ENCODE measurements at places on chromosomes 2 and 18. TPM values are rescaled to one million over a fixed set of nuclear protein-coding genes. Genes with fewer than 3 reads are reported as not detected.
A peak's percentile ranks its signal among the peaks of the same experiment; 100 is the strongest.

DNA sequence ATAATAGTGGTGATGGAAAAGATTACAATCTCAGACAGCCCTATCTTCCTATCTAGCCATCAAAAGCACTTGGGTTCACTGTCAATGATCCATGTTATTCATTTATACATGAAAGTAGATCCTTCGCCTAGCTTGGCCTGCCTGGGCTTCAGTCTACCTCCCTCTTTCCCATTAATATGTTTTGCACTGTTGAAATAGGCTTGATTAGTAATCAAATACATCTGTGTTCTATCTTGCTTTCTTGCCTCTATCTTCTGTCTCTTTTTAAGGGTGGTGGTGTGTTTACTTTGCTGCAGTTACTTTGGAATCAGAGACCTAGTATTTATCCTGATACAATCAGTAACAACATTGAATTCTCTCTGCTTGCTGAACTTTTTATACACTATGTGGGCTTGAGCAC, 521.2 kb downstream of the TNS1 start:
- DNase-seq = no peak

DNA sequence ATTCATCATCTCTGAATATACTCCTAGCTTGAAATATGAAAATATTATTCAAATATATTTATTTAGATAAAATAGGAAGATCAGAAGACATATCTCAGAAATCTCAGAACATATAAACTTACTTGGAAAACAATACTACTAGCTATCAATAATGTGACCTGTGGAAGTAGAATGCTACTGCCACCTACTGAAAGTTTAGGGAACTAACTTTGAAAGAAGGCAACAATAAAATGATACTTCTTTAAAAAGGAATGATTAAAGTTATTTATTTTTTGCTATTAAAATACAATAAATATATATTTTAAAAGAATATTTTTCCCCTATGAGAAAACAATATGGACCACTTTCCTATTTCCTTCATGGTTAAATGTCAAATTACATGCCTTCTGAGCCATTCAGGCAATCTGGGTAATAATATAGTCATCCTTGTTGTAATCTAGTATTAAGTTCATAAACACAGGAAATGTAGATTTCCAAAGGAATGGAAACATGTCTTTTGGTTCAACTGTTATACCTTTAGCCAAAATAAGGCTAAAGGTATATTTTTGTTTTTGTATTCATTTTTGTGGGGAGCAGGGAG, 26.0 kb downstream of the ACADL start:
- peak; percentile 5 for DNase-seq

DNA sequence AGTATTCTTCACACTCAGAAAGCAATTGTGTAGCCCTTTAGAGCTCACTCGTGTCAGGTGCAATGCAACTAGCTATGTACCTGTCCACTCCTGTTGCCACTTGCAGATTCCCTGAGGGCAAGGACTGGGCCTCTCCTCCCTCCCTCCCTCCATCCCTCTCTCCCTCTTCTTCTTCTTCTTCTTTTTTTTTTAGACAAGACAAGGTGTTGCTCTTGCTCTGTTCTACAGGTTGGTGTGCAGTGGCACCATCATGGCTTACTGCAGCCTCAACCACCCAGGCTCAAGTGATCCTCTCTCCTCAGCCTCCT, 119.7 kb downstream of the ACKR3 start:
- no peak for DNase-seq

The FAM237A gene
- total RNA-seq = not detected

DNA sequence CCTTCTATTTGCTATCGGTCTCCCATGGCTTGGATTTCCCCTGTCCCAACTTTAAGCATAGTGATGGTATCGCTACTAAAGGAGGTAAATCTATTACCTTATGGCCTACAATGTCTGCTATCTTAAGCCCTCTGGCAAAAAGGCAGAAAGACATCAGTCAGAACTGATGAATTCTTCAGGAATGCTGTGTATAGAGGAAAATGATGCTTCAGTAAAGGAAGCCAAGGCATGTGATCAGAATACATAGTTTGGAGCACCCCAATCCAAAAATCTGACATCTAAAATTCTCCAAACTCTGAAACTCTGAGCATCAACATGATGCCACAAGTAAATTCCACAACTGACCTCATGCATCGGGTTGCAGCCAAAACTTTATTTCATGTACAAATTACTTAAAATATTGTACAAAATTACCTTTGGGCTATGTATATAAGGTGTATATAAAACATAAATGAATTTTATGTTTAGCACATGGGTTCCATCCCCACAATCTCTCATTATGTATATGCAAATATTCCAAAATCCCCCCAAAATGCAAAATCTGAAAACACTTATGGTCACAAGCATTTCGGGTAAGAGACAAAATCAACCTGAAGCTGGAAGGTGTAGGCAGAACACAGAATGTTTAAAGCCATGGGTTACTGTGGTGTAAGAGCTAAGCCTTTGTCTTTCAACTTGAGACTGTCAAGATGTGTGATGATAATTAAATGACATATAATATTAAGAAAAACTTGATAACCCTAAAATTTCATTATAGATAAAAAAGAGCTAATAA, 66.2 kb downstream of the CUL3 start:
- peak; percentile 1 for DNase-seq
